ENCODE measurements at places on chromosomes 4 and X.

DNA sequence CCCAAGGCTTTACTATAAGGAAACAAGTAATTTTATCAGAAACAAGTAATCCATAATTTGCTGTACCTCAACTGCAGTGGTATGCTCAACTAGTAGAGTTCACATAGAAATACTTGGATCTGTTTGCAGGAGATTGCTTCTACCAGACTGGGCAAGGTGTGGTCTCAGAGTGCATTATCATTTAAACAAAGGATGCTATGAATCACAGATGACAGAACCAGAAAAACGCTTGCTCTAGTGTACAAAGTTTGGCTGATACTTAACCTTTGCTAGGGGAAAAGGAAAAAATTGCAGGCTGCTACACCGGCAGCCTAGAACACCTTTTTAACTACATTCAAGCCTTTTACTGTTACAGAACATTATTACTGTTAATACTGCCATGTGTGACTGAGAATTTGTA, 97.1 kb downstream of the ENOX2 start:
- no peak for DNase-seq

GRCh38 chrX:100217547-100217946, 192.5 kb downstream of the PCDH19 start:
- DNase-seq: no peak

GRCh38 chrX:37330642-37331041, 18.5 kb upstream of the PRRG1 start:
- no peak for DNase-seq

GRCh38 chr4:113882668-113883067, 96.8 kb downstream of the ARSJ start:
- no peak for DNase-seq

Measured in effector CD4-positive, alpha-beta T cell (primary cell).